Hematopoietic multipotent progenitor cell (in vitro differentiated cells): ENCODE measurements at places on chromosomes 7 and 10.

DNA sequence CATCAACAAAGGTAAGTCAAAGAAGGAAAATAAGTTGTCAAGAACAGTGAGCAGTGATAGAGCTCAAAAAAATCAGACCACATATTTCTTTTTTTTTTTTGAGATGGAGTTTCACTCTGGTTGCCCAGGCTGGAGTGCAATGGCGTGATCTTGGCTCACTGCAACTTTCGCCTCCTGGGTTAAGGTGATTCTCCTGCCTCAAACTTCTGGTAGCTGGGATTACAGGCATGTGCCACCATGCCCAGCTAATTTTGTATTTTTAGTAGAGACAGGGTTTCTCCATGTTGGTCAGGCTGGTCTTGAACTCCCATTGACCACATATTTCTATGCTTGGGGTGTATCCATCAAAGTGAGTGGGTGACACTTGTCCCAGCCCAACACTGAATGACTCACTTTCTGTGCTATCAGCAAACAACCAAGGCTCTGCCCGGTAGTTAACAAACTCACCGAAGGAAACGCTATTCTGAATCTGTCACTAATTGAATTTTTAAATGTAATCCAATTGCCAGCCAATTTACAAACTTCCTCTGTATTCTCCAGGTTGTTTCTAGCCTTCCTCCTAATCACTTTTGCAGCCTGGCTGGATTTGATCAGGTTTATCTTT is 19.6 kb upstream of the SMNDC1 start:
- no peak for DNase-seq

GRCh38 chr7:105389088-105389650 is 448 bp upstream of the SRPK2 start:
- DNase-seq: peak; percentile 56

GRCh38 chr7:18721429-18721828 is 225.9 kb downstream of the HDAC9 start:
- no peak for DNase-seq

DNA sequence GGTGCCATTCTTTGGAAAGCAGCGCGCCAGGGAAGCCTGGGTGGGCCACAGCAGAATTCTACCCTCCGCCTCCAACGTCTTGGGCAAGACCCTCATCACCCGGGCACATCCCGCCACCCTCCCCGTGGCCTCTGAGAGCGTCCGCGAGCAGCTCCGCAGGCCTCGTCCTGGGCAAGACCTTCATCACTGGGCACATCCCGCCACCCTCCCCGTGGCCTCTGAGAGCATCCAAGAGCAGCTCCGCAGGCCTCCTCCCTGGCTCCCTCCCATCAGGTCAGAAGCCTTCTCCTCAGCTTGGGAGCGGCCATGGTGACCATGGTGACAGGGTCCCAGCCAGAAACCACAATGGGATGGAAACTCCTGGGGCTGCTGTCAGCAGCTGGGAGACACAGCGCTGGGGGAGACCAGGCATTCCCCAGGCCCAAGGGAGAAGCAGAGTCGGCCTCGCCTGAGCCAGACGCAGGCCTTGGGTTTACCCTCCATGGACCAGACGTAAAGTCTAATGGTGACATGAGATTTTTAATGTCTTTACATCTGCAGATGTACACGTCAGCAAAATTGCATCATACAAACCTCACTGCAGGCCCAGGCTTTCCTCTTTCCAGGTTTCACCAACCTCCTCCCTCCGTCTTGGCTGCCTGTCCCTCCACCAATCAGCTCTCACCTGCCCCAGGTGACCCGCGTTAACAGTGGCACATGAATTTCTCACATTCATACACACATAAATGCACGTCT is 55.1 kb upstream of the PPP2R2D start:
- no peak for DNase-seq

GRCh38 chr10:22719406-22720042 is 5.1 kb upstream of the PIP4K2A start:
- no peak for DNase-seq

DNA sequence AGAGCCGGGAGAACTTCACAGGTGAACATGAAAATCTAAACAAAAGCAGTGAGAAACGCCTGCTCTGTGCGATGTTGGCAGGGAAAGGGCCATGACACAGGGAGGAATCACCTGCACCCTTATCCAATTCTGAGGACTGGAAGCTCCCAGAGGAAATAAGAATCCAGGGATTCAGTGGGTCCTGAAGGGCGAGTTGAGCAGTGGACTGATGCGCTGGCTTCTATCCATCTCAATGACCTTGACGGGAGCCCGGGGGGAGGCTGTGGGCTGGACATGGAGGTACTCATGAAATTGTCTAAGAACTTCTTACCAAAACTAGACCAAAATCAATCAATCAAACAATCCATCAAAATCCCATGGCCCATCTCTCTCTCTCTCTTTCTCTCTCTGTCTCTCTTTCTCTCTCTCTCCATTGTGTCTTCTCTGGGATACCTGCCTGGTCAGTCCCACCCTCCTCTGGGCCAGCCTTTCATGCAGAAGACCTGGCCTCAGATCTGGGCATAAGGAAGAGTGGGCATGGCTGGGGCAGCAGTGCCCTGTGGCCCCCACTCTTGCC is 7.2 kb downstream of the CPXM2 start:
- DNase-seq: no peak

DNA sequence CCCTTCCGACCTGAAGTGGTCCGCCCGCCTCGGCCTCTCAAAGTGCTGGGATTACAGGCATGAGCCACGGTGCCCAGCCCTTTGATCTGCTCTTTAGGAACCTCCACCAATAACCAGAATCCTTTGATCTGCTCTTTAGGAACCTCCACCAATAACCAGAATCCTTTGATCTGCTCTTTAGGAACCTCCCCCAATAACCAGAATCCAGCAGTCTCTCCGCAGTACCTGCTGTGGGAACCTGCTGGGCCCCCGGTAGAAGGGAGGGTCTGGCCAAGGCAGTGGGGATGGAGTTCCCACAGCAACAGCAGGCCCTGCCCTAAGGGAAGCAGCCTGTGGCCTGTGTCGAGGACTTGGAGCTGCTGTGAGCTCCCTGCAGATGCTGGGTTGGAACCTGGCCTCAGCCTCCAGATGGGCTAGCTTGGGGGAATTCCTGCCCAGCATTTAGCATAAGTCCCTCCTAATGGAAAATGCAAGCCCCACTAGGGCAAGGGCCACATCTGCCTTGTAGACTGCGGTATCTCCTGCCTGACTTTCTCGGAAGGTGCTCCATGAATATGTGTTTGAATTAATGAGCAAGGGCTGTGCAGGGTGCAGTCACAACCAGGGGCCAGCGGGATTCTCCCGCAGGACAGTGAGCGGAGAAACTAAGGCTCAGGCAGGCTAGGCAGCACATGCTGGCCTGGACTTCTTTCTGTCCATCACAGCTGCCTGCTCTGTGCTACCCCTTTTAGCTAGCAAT is 165.8 kb downstream of the UBE2H start:
- DNase-seq: no peak

- no peak for DNase-seq
Observed at GRCh38 chr10:90167174-90168064, 466.0 kb downstream of the KIF20B start.

- no peak for DNase-seq
Observed at GRCh38 chr7:30970594-30971094, 6.9 kb downstream of the GHRHR start.

- DNase-seq: no peak
Observed at GRCh38 chr10:78512205-78512550, 478.5 kb downstream of the RPS24 start.

DNA sequence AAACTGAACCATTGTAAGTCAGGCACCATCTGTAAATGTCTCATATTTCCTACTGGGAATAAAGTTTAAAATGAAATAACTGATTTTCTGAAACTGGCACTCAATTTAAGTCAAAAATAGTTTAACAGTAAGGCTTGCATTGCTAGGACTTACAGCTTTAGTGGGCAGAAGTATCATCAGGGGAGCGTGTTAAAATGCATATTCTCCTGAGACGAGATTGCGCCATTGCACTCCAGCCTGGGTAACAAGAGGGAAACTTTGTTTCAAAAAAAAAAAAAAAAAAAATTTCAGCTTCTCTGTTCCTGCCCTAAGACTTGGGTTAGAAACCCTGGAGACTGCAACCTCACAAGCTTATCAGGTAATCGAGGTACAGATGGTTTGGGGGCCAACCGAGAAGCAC is 65.4 kb downstream of the UBE3C start:
- no peak for DNase-seq

GRCh38 chr10:78420946-78421735 is 387.5 kb downstream of the RPS24 start:
- no peak for DNase-seq

GRCh38 chr10:101158459-101159058 is 27.5 kb downstream of the TLX1 start:
- no peak for DNase-seq

DNA sequence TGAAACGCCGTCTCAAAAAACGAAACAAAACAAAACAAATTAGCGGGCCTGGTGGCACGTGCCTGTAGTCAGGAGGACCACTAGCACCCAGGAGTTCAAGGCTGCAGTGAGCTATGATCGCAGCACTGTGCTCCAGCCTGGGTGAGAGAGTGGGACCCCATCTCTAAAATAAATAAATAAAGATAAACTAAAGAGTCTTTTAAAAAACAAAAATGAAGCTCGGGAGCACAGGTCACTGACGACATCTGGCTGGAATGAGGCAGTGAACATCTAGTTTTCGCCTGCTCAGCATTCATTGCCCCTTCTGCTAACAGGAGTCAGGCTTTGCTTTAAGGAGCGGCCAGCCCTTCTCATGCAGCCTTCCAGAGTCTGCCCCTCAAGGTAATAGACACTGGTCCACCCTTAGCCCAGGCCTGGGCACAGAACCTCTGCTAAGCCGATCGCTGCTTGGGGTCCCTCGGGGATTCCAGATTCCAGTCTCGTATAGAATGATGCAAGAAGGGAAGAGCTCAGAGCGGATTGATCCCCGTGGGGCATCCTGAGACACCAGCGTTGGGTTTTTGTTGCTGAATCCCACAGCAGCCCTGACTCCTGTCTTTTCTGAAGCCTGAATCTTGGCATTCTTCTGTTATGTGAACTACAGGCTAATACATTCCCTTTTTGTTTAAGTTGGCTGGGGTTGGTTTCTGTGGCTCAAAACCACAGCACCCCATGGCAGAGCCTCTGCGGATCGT is 14.2 kb upstream of the FOXK1 start:
- DNase-seq: no peak

DNA sequence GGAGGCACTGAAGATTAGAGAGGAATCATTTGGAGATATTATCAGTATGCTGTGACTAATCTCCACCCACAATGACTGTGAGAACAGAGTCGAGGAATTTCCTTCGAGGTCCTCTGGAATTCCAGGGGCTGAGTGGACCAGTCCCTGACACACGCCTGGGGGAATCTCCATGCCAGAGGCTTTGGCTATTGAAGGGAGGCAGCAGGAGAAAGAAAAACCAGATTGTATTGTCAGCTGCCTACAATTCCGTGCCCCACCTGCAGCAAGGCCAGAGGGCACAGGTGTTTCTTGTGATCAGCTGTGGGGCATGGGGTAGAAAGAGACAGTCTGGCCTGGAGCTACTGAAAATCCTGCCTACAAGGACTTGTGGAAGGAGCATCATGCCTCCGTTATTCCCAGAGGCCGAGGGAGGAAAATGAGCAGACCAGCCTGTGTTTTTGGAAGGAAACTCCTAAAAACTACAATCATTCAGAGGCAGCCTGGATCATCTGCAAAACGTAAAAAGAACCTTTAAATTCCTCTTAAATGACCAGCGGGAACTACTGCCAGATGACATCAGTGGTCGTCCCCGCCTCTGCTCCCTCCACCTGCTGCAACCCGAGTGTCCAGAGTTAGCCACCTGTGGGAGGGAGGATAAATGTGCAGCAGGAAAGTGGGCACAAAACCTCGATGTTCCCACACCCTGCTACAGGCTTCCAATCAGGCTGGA is 25.4 kb upstream of the ANK3 start:
- no peak for DNase-seq

DNA sequence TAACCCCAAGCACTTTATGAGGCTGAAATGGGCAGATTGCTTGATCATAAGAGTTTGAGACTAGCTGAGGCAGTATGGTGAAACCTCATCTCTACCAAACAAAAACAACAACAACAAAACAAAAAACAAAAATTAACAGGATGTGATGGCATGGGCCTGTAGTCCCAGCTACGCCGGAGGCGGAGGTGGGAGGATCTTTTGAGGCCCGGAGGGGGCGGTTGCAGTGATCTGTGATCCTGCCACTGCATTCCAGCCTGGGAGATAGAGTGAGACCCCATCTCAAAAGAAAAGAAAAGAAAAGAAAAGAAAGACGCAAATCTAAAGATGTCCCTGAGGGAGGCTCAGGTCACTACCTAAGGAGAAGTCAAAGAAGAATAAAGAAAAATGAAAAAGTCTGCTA is 35.3 kb upstream of the AGR2 start:
- no peak for DNase-seq

GRCh38 chr7:116787881-116788280 is 74.5 kb upstream of the CAPZA2 start:
- DNase-seq: no peak

DNA sequence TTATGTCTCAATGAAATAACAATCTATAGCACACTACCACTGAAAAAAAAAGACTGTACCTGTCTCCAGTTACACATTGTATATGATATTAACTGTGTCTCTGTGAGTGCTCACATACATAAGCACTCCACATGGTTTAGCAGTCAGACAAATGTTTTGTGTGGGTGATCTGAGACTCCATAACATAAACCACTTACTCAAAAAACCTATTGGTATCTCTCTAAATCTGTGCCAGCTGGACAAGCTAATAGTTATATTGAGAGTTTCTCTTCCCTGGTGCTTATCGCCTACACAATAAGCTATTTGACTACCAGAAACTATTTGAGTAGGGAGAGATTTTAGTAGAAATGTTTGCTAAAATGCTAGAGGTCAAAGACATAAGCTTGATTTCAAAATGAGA is 190.1 kb upstream of the AGR3 start:
- no peak for DNase-seq

- DNase-seq: no peak
Observed at GRCh38 chr7:106583100-106583499, 77.9 kb downstream of the CCDC71L start.

GRCh38 chr10:69957241-69957885 is 95.3 kb upstream of the MACROH2A2 start:
- no peak for DNase-seq

DNA sequence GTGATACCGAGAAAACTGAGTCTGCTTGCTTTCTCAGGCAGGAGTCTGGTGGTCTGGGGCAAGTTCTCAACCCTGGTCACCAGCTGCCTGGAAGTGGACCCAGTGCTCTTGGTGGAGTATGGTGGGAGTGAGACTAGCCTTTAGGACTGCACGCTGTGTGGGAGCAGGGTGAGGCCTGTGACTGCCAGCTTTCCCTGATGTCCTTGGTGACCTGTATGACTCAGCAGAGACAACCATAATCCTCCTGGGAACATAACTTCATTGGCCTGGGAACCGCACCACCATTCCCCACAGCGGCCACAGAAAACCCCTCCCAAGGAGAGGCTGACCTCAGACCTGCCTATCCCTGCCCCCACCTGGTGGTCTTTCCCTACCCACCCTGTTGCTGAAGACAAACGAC is 139.5 kb upstream of the CHRM2 start:
- DNase-seq: no peak

- no peak for DNase-seq
Observed at GRCh38 chr10:122554131-122555036, 6.2 kb upstream of the DMBT1 start.

- DNase-seq: no peak
Observed at GRCh38 chr7:158821171-158822031, 7.9 kb downstream of the ESYT2 start.
